ENCODE measurements at places on chromosomes 4 and X.

DNA sequence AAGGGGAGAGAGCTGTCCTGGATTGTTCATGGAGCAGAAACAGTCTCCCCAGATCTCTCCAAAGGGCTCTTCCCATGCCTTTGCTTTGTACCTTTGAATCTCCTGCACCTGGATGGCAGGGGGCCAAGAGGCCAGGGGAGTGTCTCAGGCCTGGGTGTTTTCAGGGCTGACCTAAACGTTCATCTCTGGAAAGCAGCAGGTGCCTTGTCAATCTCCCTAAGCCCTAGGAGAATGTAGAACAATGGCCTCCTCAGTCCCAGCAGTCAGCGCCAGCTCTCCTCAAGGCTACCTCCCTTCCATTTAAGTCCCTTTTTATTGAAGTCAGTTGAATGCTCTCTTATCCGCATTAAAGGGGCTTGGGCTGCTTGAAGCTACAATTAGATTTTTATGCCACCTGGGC, 31.2 kb upstream of the NSUN7 start:
- DNase-seq: no peak

DNA sequence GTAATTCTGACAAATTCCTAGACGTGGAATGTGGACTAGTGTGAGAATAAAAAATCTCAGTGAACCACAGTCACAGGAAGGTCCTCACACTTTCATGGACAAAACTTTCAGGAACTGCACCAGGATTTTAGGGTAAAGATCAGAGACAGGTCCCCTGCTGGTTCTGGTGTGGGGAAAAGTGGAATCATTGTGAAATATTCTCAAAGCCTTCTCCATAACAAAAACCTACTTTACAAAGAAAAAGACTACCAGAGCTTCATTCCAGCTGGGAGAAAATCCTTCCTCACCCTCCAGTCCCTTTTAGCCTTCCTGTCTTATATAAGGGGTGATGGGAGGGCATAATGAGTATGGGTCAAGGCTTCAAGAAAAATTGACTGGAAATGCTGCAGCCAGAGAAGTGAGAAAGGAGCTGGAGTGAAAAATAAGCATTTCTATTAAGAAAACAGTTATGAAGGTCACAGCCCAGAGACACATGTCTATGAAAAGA, 325.8 kb downstream of the ARAP2 start:
- no peak for DNase-seq

DNA sequence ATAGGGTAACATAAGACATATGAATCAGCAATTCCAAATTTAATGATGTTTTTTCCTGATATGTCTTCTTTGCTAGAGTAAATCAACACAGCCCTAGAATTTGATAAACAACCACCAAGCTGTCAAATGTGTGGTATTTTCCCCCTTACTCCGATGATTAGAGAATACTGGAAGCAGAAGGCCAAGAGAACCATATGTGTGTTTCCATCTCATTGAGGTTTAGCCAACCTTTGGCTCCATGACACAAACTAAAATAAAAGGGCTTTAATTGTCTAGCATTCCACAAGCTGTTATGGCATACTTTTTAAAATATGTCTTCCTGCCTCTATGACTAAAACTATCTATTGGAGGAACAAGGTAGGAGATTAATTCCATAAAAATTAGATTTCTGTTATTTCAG, 1222.4 kb upstream of the AGA start:
- DNase-seq: no peak

DNA sequence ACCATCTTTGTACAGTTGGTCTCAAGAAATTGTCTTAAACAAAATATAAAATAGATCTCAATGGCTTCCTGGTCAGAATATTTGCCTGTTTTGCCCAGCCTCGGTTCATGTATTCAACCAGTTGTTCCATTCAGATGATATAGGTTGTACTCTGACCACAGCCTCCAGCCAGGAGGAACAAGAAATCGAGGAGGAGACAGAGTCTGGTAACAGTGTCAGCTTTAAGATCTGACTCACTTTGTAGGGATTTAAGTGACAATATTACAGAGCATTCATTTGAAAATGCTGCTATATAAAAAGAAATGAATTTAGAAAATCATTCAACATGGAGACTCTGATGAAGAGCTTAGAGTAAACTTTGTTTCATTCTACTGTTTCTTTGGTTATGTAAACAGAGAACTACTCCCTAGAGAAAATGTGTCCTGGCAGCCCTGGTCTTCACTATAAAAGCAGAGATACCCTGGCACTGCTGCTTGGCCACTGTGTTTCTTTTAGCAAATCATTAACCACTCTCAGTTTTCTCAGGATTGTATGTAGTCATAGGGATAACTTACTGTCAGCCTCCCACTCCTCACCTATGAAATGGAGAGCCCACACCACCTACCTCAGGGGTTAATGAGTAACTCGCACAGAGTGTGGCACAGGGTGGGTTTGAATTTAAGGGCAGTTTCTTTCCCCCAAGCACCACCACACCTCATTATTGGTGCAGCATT, 53.5 kb downstream of the PAGE2 start:
- no peak for DNase-seq

GRCh38 chrX:747176-747575, 116.6 kb downstream of the SHOX start:
- DNase-seq: no peak

GRCh38 chrX:24610516-24610915, 36.6 kb downstream of the PCYT1B start:
- no peak for DNase-seq

DNA sequence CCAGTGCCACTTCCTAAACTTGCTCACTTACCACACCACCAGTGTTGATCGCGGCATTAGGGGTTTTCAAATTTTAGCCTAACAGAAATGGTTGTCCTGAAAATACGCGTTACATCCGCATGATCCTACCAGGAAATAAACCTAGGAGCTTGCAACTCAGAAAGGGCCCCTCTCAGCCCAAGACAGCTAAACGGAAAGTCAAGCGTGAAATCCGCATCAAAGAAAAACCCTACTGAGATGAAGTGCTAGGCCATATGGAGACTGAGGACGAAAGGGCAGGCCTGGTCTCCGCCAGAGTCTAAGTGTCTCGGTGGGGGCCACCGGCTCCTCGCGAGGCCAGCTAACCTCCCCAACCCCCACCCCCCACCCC, 626 bp downstream of the YTHDC1 start:
- DNase-seq: no peak

DNA sequence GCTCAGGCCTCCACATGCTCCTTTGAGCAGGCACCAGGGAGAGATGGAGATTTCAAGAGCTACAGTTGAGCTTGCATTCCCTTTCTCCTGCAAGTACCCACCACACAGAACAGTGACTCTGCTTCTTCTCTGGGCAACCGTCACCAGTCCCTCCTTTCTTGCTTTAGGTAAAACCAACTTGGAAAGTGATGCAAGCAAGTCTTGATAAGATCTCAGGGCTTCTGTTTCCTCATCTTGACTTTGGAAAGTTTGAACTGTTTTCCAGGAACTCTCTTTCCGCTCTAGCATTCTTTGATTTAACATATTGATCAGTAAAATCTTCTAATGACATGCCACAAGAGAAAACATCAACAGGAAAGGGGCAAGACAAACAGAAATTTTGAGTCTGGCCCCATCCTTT, 73.7 kb downstream of the USP46 start:
- DNase-seq: no peak

DNA sequence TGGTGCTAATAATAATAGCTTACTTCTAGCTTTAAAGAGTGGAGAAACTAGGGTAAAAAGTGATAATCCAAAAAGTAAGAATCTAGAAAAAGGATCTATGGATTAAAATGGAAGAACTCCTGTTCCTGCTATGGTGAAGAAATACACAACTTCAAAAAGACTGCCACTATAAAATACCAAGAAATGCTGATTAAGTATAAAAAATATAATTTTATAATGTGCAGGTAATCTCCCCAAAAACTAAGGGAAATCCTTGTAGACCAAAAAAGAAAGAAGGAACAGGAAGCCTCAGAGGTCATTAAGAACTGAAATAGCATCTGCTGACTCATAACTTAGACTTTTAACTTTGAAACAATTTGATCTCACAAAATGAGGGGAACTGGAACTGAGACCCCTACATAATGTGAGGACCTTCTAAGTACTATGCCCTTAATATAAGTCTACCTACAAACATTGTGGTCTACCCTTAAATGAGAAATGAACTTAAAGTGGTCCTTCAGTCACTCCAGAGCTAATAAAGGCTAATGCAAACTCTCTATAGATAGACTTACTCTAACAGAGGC, 50.6 kb upstream of the SRPX start:
- no peak for DNase-seq

DNA sequence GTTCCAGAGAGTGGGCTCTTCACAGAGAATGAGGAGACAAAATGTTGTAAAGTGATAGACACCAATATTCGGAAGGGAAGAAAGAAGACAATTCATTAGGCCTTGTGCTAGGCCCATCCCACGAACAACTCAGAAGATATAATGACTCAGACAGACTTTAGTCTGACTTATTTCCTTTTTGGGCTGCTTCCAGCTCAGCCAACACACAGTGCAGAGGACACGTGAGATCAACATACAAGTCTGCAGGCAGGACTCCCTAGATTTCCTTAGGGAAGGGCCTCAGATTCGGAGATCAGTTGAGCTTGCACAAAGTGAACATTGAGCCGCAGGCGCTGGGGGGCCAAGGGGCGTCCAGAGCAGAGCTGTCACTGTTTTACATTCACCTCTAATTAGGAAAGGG, 290.7 kb upstream of the TENM3 start:
- no peak for DNase-seq

DNA sequence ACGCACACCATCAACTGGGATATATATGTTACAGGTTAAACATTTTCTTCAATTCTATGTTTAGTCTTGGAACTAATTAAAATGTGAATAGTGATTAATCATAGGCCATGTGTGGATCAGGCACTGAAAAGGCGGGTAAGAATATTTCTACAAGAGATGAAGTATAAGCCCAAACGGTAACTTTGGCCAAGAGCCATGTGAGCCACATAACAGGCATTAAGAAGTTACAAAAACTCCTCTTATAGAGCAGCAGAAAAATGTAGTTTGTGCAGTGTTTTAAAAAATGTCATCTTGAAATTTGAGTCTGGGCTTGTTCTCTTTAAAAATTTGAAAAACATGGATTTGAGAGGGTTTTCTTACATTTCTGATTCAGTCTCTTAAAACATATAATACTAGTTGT, 521.8 kb upstream of the DIPK2B start:
- no peak for DNase-seq
